ENCODE measurements at places on chromosomes 1 and 21.

DNA sequence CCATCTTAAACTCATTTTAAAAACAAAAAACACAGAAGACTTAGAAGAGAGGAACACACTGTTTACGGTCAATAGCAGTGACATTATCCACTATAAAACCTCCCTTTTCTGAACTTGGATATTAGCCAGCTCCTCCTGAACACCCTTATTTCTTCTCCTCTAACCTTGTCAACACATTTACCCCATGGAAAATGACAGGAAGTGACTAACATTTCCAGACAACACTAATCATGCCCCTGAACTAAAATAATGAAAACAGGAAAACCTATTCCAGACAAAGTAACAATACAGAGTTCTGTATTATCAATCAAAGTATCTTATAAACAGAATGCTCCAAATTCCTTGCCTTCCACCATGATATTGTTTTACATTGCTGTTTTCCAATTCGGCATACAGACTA is 45.3 kb downstream of the PALMD start:
- DNase-seq: no peak

DNA sequence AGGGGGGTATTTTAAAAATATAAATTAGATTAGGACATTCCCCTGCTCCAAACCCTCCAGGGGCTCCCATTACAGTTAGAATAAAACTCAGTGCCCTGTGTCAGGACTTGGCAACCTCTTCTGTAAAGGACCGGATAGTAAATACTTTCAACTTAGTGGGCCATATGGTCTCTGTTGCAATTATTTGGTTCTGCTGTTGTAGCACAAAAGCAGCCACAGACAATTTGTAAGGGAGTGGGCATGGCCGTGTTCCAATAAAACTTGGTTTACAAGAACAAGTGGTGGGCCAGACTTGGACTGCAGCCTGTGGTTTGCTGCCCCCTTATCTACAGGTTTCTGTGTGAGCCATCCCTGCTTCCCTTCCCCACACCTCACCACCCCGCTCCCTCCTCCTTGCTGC is 92.0 kb downstream of the ACTL8 start:
- no peak for DNase-seq

GRCh38 chr1:202143768-202144401 is 652 bp downstream of the ARL8A start:
- peak; percentile 66 for DNase-seq

DNA sequence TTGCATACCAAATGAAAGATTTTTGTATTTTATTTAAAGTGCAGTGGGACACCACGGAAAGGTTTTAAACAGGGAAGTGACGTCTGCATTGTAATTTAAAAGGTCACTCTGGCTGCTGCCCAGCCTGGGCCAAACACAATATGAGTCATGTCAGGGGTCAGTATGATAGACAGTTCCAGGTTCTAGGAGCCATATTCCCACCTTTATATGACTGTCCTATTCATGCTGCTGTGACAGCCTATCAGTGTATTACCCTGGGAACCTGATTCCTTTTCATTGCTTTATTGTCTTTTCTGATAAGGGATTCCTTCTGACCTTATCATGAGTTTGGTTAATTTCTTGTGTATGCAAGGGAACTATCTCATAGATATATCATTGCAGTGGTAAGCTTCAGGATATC is 5.3 kb downstream of the VANGL1 start:
- DNase-seq: no peak

DNA sequence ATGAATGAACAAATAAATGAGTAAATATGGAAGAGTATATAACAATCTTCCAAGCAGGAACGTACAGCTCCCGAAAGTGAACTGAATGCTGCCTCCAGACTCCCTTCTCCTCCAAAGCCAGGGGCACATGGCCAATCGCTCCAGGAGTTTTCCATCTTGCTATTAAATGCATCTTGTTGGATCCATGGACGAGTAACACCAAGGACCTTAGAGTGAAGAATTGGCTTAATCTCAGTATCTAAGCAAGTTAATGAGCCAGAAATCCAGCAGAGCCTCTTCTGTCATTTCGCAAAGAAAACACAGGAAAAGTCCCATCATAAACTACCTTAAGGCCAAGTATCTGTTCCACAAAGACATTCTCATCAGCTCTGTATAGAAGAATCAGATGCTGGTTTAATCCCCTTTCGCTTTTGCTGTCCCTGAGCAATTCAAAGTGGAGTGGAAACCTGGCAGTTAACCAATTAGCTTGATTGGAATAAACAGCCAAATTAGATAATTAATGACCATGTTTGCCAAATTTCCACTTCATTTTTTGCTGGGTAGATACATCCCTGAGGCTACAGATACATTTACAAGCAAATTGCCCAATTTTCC is 116.0 kb downstream of the MIS18A start:
- peak; percentile 30 for DNase-seq

DNA sequence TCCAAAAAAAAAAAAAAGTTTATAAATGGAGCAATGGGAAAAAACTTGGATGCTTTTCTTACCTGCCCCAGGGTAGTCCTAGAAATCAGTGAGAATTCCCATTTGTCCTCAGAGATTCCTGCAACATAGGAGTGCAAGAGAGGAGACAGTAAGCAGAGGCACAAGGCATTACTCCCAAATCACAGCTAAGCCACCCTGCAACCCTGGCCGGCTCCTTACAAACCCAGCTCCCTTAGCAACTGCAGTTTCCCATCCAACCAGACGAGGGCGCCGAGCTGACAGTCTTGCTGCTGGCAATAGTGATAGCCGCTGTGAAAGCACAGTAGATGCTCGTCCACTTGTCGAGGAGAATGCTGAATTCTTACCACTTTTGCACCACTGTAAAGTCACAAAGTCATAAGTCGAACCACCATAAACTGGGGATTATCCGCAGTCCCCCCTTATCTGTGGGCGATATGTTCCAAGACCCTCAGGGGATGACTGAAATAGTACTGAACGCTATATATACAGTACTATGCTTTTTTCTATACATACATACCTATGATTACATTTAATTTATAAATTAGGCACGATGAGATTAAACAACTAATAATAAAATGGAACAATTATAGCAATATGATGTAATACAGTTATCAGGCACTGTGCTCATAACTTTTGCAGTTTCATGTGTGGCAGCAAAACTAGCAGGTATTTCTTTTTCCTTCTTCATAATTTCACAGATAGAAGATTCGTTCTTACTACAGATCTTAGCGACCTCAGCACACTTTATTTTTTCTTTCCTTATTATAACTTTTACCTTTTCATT is 6.0 kb upstream of the PITHD1 start:
- DNase-seq: peak; percentile 74

GRCh38 chr1:58812468-58812867 is 28.6 kb upstream of the JUN start:
- no peak for DNase-seq

GRCh38 chr21:16945580-16945979 is 567.3 kb upstream of the CXADR start:
- no peak for DNase-seq

GRCh38 chr1:44785029-44785380 is 3.0 kb downstream of the BEST4 start:
- no peak for DNase-seq

DNA sequence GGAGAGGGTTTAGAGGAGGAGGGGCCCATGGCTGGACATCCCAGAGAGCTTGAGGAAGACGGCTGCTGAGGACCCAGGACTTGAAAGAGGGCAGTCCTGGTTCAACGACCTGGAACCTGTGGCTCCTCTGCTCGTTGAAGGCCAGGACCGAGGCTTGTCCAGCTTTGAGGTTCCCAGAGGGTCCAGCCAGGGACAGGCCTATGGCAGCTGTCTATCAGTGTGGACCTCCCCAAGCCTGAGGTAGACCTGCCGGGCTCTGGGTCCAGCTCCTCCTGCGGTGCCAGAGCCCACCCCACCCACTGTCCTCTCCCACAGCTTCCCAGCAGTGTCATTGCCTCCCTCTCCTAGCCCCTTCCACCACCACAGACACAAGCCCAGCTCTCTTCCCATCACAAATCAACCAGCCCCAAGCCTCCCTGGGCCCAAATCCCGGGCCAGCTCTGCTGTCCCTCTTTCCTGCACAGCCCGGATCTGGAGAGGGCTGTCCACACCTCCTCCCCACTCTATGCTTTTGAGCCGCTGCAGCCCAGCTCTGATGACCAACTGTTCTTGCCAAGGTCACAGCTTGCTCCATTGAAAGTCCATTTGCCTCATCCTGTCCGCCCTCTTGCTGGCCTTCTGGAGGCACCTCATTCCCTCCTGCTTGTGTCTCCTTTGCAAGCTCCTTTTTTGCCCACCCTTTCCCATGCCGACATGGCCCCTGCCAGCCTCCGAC is 48.7 kb upstream of the EDN2 start:
- DNase-seq: no peak

- peak; percentile 86 for DNase-seq
Measured at GRCh38 chr1:35807614-35808449, at the start of gene AGO4. Gene AGO4 (plus strand): TSS chr1:35808016. CDS start chr1:35808417, 401 bp downstream.

- DNase-seq: no peak
Measured at GRCh38 chr1:62271948-62272728, 47.1 kb downstream of the KANK4 start.

DNA sequence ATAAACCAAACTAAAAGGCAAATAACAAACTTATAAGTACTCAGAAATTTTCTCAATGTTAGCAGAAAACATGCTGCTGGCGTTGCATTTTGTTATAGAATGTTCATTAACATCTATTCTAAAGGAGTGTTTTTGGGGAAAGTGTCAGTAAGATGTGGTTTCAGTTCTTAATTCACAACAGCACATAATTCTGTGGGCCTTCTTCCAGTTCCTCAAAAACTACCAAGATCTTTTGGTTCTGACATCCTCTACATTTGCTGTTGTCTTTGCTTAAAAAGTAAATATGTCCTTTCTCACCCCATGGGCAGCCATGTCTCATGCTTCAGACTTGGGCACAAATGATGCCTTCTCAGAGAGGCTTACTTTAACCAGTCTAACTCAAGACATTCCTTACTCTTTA is 152.5 kb downstream of the CDC7 start:
- DNase-seq: no peak

- no peak for DNase-seq
Measured at GRCh38 chr1:100284591-100284990, 18.6 kb downstream of the RTCA start.

DNA sequence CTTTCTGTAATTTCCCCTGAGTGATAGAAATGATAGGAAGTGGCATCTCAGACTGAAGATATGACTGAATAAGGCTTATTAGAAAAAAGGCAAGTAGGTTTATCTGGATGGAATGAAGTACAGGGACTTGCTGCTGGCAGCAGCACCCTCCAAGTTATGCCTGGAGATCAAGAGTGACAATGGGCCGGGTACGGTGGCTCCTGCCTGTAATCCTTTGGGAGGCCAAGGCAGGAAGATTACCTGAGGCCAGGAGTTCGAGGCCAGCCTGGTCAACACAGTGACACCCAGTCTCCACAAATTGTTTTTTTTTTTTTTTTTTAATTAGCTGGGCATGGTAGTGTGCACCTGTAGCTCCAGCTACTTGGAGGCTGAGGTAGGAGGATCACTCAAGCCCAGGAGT is 87.8 kb downstream of the SCCPDH start:
- no peak for DNase-seq

- no peak for DNase-seq
Measured at GRCh38 chr1:93033029-93033428, 46.1 kb upstream of the MTF2 start.

DNA sequence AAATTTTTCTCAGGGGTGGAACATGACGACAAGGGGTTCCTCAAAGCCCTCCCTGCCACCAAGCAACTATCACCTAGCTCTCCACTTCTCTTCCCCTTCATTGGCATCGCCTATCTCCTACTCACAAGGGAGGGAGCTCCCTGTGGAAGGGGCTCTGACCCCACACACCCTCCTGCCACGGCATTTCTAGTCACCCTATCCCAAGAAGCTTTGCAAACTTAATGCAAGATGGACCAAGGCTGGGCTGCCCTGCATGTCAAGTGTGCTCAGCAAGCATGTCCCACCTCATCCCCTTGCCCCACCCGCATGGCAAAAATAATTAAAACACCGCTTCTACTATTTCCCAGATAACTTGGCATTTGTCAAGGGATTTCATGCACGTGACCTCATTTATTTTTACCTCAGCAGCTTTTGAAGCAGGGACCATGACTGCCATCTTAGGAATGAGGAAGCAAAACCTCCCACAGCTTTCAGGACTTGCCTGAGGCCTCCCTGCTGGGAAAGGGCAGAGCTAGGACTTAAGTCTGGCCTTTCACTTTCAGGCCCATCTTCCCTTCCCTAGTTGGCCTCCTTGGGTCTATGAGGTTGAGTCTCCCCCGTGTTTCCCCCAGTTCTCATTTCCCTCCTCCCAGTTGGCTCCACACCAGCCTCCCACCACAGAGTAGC is 161.3 kb downstream of the TSEN15 start:
- no peak for DNase-seq

DNA sequence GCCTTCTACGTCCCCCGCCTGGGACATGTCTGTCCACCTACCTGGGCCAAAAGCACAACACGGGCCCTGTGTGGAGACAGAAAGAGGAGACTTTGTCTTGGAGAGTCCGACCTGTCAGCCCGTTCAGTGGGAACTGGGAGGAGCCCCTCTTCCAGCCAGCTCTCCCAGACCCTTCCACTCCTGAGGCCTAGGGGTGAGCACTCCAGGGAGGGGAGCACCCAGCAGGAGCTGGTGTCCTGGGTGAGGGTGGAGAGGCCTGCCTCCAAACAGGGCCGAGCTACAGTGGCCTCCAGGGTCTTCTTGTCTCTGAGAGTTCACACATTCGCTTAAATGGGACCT is 546 bp downstream of the SPOCD1 start:
- DNase-seq: no peak

GRCh38 chr1:220500372-220500771 is 27.6 kb upstream of the MARK1 start:
- DNase-seq: no peak

GRCh38 chr1:59554752-59555151 is 257.9 kb downstream of the FGGY start:
- DNase-seq: no peak

- no peak for DNase-seq
Measured at GRCh38 chr21:28280611-28281010, 712.1 kb downstream of the LTN1 start.

DNA sequence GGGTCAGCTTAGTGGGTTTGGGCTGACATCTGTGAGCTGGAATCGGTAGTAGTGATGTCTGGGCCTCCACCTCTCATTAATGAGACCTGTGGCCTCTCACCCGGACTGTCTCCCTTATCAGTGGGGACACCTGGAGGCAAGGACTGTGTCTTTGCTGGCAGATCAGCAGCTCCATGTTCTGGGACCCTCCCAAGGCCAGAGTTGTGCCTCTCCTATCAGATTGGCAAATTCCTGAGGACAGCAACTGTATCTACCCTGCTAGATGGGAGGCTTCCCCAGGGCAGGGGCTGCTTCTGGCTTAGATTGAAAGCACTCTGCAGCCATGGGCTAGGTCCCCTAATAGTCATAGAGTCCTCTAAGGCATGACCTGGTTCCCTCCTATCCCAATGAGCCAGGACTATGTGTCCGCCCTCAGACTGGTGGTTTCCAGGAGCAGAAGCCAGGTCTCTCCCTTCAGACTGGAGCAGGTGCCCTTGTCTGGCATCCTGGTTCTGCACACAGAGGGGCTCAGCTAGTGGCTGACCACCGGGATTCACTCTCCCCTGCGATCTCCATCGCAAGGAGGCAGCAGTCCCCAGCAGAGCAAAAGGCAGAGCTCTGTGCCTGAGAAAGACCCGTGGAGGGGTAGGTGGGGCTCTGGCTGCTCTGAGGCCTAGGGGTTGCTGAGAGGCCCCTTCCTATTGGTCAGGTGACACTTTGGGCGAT is 5.8 kb downstream of the DRAXIN start:
- DNase-seq: no peak
